ENCODE measurements at places on chromosomes 5 and 9. TPM values are rescaled to one million over a fixed set of nuclear protein-coding genes. Genes with fewer than 3 reads are reported as not detected.

GRCh38 chr5:58477760-58478376 lies 13.4 kb upstream of the GAPT start:
- peak; percentile 35 for DNase-seq

- peak; percentile 84 for DNase-seq
These were observed 83.7 kb downstream of the SERINC5 start for GRCh38 chr5:80172067-80172695.

DNA sequence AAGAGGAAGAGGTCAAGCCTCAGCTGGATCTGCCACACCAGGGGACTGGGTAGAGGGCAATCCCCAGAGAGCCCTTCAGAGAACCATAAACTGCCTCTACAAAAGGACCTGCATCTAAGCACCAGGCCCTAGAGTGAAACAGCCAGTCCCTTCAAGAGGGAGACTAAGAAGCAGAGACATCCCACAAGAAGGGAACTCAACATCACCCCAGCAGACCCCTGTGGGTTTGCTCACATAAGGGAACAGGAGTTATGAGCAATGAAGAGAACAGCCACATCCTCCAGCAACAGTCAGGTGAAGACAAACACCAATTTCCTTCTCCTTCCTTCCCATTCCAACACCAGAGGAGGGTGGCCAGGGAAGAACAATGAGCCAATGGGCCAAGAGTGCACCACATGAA lies 48.9 kb downstream of the TNFSF15 start:
- DNase-seq: no peak

- no peak for DNase-seq
These were observed 11.8 kb downstream of the ADAMTSL1 start for GRCh38 chr9:18485714-18486113.

DNA sequence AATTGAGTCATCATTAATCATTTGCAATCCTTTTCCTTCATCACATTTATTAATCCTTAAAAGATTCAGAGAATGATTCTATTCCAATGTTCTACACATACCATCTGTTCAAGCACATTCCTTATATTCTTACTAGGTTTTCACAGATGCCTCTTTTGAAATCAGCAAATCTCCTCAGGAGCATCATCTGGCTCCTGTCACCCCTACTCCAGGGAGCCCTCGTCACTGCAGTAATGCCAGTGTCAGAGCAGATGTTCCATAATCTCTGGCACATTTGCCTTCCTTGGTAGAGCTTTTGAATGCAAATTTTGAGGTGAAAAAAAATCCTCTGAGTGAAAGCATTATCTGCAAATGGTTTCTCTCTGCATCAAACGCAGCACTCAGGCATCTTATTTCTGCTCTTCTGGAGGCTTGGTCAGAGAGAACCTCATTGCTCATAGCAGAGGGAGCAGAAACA lies 7.6 kb upstream of the KCNV2 start:
- DNase-seq: no peak

DNA sequence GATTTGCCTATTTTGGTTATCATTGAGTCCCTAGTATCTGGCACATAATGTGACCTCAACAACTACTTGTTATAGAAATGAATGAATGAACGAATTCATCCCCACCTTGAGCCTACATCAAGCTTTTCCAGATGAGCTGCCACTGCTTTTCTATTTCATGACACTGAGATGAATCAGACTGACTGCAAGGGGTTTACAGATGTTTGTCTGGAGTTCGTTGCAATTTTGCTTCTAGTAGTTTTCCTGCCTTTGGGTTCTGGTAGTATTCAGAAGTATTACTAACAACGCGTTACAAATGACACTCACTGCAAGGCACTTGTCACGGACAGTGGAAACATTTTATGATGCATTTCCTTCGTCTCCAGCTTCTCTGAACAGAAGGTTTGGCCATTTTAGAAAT lies 222.3 kb downstream of the CD180 start:
- no peak for DNase-seq

GRCh38 chr5:123444016-123444415 lies 20.8 kb upstream of the CEP120 start:
- no peak for DNase-seq

DNA sequence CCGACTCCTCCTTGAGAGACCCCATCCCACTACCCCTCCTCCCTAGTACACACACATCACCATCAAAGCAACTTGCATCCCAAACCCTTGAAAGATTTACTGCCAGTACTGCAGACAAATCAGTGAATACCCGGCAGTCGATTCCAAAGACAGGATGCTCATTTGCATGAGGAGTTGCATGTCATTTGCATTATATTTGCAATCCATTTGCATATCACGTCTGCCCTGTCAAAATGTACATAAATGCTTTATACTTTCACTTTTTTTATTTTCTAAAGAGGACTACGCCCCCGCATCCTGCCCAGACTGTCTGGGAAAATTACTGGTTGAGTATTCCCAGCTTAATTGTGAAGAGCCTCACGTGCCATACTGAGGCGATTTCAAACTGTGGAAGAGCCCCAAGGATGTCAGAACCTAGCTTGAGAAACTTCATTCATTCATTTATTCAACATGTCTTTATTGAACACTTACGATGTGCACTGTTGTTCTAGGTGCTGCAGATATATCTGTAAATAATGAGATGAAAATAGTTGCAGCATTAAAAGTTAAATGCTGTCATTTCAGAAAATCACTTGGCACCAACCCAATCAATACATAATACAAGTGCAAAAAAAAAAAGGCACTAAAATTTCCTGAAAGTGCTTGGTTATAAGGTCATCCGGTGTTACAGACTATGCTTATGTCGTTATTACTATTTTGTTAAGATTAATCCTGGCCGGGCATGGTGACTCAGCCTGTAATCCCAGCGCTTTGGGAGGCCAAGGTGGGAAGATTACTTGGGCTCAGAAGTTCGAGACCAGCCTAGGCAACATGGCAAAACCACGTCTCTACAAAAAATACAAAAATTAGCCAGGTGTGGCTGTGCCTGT lies 17.2 kb upstream of the SIL1 start:
- DNase-seq: no peak

DNA sequence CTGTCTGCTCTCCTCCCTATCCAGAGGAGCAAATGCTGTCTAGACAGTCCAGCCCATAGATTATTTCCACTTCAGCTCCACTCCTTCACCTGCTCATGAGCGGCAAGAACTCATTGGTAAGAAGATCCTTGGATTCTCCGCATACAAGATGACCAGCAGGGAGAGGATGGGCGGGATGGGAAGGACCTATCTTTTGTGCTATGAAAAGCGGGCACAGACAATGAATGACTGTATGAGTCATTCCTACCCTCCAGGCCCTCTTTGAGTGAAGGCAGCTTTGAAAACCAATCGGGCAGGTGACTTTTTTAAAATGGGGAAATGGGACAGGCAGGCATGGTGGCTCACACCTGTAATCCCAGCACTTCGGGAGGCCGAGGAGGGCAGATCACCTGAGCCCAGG lies 49.4 kb downstream of the SMIM23 start:
- DNase-seq: no peak

DNA sequence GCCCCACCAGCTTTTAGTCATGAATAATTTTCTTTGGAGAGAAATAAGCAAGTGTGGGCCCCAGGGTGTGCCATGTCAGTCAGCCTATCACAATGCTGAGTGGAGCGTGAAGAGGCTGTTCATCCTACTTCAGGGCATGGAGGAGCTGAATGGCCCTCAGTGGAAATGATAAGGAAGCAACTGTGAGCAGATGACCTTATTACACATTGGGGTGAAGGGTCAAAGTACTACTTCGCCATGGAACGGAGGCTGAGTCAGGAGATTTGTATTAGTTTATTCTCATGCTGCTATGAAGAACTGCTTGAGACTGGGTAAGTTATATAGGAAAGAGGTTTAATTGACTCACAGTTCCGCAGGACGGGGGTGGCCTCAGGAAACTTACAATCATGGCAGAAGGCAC lies 231.0 kb upstream of the ADAMTS16 start:
- DNase-seq: no peak

SPAG8 gene
- not detected for total RNA-seq

PRDM9 gene
- not detected for total RNA-seq

PCDHGB2 gene
- total RNA-seq: 1.5 TPM

NAIF1 gene
- 11.9 TPM for total RNA-seq

PCDHA5 gene
- 0.77 TPM for total RNA-seq

CTSV gene
- total RNA-seq: 22.1 TPM

Measured in SK-MEL-5 (cell line).